Vagina (tissue), 2 donors: ENCODE measurements at places on chromosomes 13 and 19.

DNA sequence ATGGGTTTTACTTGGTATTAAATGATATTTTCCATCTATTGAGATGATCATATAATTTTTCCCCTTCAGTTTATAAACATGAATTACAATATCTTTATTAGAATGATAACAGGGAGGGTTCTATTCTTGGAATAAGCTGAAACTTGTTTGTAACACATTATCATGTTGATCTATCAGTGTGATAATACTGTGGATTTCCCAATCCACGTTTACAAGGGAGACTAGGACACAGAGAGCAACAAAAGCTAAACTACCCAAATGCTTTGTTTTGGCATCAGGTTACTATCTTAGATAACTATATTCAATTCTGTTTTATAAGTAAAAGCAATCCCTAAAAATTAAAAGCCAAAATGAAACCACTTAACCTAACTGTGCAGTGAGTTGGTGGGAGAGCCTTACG lies 92.5 kb downstream of the TUBGCP3 start:
- DNase-seq, result no peak
- no peaks in the 10 kb centered on the region for H3K4me1 ChIP-seq
- H3K4me3 ChIP-seq, result no peak overlapping the region
- no peaks in the 10 kb centered on the region for H3K36me3 ChIP-seq
- H3K27ac ChIP-seq, result no peak overlapping the region

GRCh38 chr19:21688464-21688863 lies 78.9 kb downstream of the ZNF100 start:
- H3K4me1 ChIP-seq, result no peaks in the 10 kb centered on the region
- no peaks in the 10 kb centered on the region for H3K27me3 ChIP-seq
- no peak for DNase-seq
- no peaks in the 10 kb centered on the region for H3K36me3 ChIP-seq
- no peak overlapping the region for H3K4me3 ChIP-seq

DNA sequence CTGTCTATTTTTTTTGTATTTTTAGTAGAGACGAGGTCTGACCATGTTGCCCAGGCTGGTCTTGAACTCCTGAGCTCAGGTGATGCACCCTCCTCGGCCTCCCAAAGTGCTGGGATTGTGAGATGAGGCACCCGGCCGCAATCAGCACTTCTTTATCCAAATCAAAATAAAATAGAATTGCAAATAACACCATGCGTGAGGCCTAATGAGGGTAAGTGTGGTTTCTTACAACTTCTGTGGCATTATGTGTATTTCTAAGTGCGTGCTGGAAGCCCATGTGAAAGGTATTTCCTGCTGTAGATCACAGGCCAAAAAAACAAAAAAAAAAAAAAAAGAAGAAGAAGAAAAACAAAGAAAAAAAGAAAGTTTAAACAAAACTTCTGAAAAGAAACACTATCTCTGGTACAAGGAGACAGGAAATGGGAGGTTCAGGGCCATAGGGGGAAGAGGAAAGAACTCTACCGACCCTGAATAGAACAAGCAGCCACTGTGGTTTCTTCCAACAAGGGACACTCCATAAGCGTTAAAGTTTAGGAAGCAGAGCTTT lies 3.0 kb upstream of the GRAMD1A start:
- H3K36me3 ChIP-seq, result no peaks in the 10 kb centered on the region
- H3K27ac ChIP-seq, result peak overlapping the region; percentile 98
- H3K27me3 ChIP-seq, result no peaks in the 10 kb centered on the region

DNA sequence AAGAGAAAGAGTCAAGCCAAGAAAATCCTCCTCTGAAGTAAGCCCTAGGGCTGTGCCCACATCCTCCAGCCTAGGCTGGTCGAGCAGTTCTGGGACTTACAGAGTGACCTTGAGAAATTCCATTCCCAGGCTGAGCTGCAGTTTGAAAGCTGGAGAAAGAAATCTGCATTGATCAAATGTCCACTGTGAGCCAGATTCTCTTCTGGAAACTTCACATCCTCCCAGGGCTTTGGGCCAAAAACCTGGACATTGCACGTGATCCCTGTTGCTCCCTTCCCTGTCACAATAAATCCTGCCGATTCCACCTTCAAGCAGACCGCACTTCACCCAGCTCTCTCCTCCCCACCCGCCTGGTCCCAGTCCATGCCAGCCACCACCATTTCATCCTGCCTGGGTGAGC lies 15.7 kb downstream of the TMEM143 start:
- no peak overlapping the region for H3K27ac ChIP-seq
- DNase-seq, result no peak
- no peak overlapping the region for H3K4me3 ChIP-seq
- no peaks in the 10 kb centered on the region for H3K4me1 ChIP-seq
- no peaks in the 10 kb centered on the region for H3K27me3 ChIP-seq

DNA sequence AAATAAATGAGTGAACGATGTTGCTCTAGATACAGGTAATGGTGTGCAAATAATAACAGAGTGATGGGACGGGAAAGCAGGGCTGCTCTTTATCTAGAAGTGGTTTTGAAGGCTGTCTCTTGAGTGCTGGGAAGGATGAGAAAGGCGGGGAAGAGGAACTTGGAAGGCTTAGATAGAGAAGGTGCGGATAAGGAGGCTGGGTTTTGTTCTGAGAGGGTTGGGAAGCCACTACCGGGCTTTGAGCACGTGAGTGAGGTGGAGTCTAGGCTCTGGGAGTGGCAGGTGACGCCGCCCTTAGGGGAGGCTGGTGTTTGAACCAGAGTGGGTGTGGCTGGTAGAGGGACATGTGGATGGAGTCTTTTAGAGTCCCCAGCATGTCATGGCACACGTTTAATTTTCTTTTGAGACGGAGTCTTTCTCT lies 811 bp downstream of the ARMC6 start:
- H3K4me3 ChIP-seq, result peak overlapping the region; percentile 89
- DNase-seq, result no peak
- H3K27ac ChIP-seq, result peak overlapping the region; percentile 93
- peaks cover 42% of the 10 kb centered on the region for H3K4me1 ChIP-seq

DNA sequence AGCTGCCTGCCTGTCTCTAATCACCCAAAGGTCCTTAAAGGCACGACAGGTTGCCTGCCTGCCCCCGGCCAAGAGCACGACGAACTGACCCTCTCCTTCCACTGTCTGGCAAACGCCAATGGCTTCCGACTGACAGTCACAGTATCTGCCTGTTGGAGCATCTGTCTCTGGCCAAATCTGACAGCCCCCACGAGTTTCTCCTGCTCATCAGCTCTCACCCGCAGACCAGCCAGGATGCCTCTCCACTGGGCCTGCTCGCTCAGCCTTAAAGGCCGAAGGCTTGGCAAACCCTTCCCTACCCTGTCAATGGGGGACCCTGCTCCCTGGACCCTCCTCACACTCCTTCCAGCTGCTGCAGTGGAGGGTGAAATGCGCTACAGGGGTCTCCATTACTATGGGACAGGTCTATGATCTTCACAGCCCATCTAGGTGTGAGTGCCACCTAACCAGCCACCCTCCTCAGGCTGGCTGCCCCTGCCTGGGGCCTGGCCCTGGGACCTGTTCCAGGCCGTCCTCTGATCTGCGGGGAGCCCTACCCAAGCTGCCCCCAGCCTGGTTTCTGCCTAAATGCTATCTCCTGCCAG lies 932 bp downstream of the FAM83E start:
- H3K27me3 ChIP-seq, result no peaks in the 10 kb centered on the region
- DNase-seq, result no peak

- H3K27ac ChIP-seq, result no peak overlapping the region
- no peaks in the 10 kb centered on the region for H3K27me3 ChIP-seq
- H3K4me3 ChIP-seq, result no peak overlapping the region
- H3K4me1 ChIP-seq, result no peaks in the 10 kb centered on the region
These were observed 694.4 kb upstream of the SLITRK5 start for GRCh38 chr13:86976521-86977324.

DNA sequence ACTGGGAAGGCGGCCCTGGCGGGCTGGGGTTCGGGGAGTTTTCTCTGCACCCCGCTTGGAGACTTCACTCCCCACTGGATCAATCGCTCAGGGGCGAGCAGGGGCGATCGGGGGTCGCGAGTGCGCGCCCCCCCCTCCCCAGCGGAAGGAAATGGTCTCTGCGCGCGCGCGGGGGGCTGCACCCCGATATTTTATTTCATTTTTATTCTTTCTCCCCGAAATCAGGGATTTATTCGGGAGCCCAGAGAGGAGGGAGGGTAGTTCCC lies 421 bp downstream of the ARID3A start:
- H3K27ac ChIP-seq, result peak overlapping the region; percentile 82
- H3K36me3 ChIP-seq, result no peaks in the 10 kb centered on the region
- H3K4me1 ChIP-seq, result peaks cover 28% of the 10 kb centered on the region
- DNase-seq, result no peak

DNA sequence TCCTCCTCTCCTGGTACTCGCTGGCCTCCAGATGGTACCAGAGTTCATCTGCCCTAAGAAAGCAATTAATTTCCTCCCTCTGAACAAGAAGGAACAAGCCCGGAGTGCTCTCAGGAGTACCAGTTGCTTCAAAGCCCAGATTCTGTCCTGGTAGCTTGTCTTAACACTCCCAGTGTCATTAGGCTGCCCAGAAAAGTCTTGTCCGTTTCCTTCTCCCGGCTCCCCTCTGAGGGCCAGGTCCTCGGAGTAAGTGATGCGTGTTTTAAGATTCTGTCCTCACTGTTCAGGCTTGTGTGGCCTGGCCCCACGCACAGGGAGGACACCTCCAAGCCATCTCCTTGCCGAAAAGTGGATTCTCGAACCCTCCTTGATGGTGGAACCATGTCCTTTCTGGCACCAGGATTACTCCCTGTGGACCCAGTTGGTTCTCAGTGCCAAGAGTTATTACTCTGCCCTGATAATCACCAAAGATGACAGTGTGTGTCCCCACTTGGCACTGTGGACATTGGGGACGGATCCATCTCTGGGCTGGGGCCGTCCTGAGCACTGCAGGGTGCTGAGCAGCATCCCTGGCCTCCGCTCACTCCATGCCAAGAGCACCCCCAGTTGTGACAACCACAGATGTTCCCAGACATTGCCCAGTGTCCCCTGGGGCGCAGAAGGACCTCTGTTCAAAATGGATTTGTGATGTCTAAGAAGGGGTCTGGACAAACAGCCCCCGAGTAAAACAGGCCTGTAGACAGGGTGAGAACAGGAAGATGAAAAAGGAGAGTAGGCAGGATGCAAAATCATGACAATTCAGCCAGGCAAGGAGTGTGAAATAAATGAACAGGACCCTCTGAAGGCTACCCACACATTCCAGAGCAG lies 52.4 kb downstream of the RFX2 start:
- H3K27me3 ChIP-seq, result no peaks in the 10 kb centered on the region
- no peaks in the 10 kb centered on the region for H3K36me3 ChIP-seq
- peaks cover 68% of the 10 kb centered on the region for H3K4me1 ChIP-seq
- H3K4me3 ChIP-seq, result no peak overlapping the region
- H3K27ac ChIP-seq, result peak overlapping the region; percentile 93

DNA sequence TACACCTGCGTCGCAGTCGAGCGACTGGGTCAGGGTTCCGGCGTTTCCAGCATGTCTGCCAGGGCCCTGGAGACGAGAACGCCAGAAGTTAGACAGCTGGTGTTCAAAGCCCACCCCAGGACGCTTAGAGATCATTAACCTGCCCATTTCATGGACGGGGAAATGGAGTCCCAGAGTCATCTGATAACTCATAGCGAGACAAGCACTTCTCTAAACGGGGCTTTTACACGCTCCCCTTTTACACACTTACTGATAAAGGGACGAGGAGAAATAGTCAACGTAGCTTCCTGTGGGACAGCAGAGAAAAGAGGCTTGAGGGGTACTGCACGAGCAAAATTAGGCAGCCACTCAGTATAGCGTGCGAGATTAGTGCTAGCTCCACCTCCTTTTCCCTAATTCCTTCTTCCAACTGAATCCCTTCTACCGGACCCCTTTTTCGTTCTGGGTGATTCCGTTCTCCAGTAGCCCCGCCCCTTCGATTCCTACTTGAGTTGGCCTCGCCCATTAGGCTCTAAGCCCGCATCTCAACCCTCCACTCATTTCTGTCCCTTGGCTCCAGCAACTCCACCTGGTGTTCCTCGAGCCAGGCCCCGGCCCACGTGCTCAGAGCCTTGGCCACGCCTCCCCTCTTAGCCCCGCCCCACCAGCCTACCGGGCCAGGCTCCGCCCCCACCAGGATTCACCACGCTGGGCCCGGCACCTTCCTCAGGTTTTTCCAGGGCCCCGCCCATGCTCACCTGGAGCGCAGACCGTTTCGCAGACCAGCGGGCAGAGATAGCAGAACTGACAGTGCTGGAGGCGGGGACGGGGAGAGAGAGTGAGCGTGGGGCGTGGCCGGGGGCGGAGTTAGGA lies 3.7 kb downstream of the HRC start:
- H3K27me3 ChIP-seq, result no peaks in the 10 kb centered on the region
- H3K36me3 ChIP-seq, result no peaks in the 10 kb centered on the region
- peak overlapping the region; percentile 55 for H3K4me3 ChIP-seq
- no peak for DNase-seq
- peak overlapping the region; percentile 66 for H3K27ac ChIP-seq

DNA sequence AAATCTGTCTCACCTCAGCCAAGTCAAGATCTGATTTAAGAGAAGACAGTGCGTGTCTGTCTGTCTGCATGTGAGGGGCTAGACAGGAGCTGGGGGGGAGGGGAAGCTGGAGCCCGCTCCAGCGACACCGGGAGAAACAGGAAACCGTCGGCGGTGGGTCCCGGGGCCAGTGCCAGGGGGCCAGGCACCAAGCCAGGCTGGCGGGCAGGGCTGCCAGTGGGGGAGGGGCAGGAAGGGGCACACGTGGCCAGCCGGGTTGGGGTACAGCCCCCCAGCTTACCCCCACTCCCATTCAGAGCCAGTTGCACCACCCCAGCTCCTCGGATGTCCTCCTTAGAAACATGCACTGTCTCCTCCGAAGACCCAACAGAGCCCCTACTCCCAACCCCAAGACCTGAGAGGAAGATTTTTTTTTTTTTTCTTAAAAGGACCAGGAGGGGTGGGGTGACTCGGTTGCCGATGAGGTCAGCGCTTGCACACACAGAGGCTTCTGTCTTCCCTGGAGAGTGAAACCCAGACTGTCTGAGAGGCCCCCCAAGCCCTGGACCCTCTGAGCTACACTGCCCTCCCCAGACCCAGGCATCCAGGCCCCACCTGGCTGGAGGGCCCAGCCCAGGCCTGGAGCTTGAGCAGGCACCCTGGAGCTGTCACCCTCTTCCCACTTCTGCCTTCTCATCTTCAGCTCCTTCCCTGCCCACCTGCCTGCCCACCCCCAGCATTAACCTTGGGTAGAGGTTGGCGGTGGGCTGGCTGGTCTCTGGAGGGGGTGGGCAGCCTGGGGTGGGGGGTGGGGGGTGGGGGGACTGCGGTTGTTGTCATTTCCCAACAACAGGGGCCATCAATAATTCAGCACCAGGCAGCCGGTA lies 4.0 kb downstream of the ERF start:
- H3K4me3 ChIP-seq, result no peak overlapping the region
- no peak for DNase-seq
- H3K27ac ChIP-seq, result peak overlapping the region; percentile 100
- no peaks in the 10 kb centered on the region for H3K27me3 ChIP-seq
- H3K4me1 ChIP-seq, result peaks cover 54% of the 10 kb centered on the region

- no peaks in the 10 kb centered on the region for H3K27me3 ChIP-seq
- H3K4me1 ChIP-seq, result no peaks in the 10 kb centered on the region
- no peak for DNase-seq
- no peaks in the 10 kb centered on the region for H3K36me3 ChIP-seq
- H3K27ac ChIP-seq, result no peak overlapping the region
These were observed 119.0 kb upstream of the OBI1 start for GRCh38 chr13:78777976-78778375.
